Right ventricle myocardium superior (tissue), 1 donor: ENCODE measurements at places on chromosomes 2 and 18. TPM values are rescaled to one million over a fixed set of nuclear protein-coding genes. Genes with fewer than 3 reads are reported as not detected.

GRCh38 chr2:105618351-105618659 lies 126.4 kb upstream of the NCK2 start:
- DNase-seq, result no peak

GRCh38 chr2:38722271-38723061 lies 28.7 kb downstream of the SRSF7 start:
- DNase-seq, result no peak

- DNase-seq, result no peak
Observed at GRCh38 chr18:35641916-35642315, 60.4 kb downstream of the GALNT1 start.

DNA sequence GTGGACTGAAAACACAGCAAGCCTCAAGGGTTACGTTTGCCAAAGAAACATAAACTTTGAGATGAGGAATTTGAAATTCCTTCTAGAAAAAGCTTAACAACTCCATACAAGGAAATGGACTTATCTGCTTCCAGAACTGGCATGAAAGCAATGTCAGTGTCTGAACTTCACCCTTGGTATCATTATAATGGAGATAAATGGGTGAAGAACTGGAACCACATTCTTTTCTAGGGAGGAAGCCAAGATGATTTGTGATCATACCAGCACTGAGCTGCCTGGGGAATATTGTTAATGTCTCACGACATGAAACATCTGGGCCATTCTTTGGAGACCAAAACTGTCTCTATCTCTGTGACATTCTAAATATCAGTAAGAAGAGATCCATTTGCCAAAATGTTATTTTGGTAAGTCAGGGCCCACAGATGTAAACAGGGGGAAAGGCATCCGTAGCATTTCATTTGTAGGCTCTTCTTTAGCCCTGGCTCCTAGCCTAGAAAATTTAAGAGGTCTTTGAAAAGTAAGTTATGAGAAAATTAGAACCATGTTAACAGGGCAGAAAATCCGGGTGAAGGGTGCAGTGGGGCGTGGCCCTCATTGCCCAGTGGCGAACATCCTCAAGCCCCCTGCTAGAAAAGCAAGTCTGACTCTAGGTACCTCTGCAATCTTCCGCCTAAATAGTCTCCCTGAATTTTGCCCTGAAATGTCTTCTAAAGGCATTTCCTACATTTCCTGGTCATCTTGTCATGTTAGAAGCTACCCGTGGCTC lies 295.3 kb upstream of the EPAS1 start:
- DNase-seq, result no peak

DNA sequence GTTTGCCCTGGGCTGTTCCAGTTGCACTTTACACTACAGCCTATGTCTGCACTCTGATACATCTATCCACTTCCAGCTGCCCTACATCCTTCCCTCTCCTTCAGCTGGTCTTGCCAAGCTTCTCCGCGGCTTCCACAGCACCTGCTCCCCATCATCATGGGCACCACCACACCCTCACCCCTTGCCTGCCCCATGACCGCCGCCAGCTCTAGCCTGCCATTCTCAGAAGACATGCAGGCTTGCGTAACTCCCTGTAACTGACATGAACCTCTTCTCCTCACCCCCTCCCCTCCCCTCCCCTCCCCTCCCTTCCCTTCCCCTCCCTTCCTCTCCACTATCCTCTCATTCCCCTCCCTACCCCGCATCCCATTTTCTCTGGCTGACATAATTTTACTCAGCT lies 46.0 kb downstream of the PAX8 start:
- no peak for DNase-seq

DNA sequence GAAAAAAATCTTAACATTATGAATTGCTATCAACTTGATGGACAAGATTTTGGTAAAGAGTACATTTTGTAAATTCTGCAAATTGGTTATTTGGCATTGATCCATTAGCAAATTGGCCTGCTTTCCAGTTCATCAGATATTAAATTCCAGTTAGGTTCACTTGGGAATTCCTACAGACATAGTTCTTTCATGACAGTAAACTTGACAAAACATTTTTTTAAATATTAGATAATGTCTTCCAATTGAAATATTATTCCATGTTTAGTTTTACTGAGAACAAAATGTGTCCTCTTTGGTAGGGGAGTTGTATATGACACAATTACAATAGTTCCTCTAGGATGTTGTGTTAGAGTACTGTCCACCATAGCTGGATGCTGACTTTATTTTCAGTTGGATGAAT lies 141.9 kb downstream of the LCLAT1 start:
- DNase-seq, result no peak

GRCh38 chr18:10304853-10305252 lies 149.6 kb upstream of the APCDD1 start:
- DNase-seq, result no peak

GRCh38 chr2:183105402-183106134 lies 18.7 kb upstream of the NUP35 start:
- DNase-seq, result no peak

DNA sequence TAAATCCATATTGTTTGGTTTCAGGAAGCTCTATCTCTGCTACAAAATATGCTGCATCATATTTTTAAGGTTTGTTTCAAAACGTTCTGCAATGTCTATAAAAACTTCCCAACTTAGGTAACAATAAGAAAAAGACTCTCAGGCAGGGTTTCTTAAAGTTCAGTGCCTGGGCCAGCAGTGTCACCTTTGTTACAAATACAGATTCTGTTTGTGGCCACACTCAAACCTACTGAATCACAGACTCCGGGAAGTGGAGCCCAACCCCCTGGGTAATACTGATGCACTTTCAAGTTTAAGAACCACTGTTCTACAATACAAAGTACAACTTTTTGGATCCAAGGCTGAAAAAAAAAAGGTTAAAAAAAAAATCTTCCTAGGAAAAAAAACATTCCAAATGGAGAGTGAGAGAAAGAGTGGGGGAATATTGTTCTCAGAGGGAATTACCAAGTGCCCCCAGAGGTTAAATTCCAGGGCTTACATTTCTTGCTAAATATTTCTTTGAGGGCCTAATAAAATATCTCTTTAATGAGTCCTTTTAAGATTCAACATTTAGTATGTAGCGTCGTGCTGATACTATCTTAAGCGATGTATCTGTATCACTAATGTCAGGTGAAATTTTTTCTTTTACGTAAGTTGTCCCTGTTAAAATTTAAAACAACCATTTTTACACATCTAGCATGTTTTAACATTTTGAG lies 476.7 kb downstream of the TXNL1 start:
- DNase-seq, result no peak

GRCh38 chr2:45879936-45880335 lies 228.5 kb downstream of the PRKCE start:
- DNase-seq, result no peak

DNA sequence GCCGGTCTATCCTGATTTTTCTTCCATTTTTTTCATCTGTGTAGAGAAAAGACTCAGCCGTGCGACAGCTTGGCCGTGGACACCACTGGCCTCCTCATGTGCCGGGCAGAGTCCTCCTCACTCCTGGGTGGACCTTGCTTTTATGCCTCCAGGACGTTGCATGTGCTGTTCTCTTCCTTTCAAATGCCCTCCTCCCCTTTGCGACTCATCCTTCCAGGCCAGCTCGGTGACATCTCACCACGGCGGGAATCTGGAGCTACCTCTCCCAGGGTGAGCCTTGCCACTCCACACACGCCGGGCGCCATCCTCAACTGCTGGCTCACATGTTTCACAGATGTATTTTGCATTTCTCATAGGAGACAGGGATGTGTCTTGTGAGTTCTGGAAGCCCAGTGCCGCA lies 198.5 kb upstream of the HDAC4 start:
- no peak for DNase-seq

GRCh38 chr2:16288371-16289112 lies 348.2 kb downstream of the MYCN start:
- no peak for DNase-seq

DNA sequence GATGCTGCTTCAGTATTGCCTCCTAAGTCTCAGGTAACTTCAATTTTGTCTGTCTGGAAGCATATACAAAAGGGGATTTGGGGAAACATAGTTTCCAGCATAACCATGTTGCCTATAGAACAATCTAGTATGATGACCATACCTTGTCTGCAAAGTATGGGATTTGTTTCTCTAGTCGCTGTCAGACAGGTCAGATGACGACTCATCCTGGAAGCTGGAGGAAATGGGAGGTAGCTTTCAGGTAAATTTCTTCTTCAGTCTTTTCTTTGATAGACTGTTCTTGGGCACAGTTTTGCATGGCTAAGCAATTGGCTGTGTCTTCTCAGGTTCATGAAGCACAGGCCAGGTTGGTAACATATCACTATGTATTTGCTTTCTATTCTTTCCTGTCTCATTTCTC lies 2.8 kb upstream of the OSBPL6 start:
- no peak for DNase-seq

GRCh38 chr18:23038712-23039111 lies 96.6 kb upstream of the CABLES1 start:
- no peak for DNase-seq

Gene SLC5A7
- total RNA-seq, result 0.19 TPM

Gene GALR1
- total RNA-seq, result 0.05 TPM

Gene DSG1
- total RNA-seq, result 0.89 TPM
